ENCODE measurements at places on chromosomes 16 and 17. TPM values are rescaled to one million over a fixed set of nuclear protein-coding genes. Genes with fewer than 3 reads are reported as not detected.
A peak's percentile ranks its signal among the peaks of the same experiment; 100 is the strongest.

DNA sequence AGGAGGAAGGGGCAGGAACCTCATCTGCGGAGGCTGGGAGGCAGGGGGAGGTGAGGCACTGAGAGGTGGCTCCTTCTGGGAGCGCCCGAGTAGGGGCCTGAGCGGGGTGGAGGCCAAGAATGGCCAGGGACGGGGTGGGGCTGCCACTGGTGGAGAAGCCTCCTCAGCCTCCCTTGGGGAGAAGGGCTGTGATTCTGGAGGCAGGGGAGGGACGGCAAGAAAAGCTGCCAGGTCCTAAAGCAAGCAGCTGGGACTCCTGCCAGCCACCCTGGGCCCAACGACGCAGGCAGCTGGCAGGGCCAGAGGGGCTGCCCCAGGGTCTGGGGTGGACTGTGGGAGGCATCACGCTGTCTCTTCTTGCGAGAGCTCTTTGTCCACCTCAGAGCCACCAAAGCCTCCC, 12.7 kb upstream of the MLKL start:
- DNase-seq = no peak

- DNase-seq = no peak
These were observed 27.3 kb downstream of the GAS7 start for GRCh38 chr17:10171122-10171571.

GRCh38 chr17:42185621-42185930, 324 bp upstream of the HCRT start:
- no peak for DNase-seq

- no peak for DNase-seq
These were observed 9.0 kb downstream of the TMEM92 start for GRCh38 chr17:50283246-50283645.

DNA sequence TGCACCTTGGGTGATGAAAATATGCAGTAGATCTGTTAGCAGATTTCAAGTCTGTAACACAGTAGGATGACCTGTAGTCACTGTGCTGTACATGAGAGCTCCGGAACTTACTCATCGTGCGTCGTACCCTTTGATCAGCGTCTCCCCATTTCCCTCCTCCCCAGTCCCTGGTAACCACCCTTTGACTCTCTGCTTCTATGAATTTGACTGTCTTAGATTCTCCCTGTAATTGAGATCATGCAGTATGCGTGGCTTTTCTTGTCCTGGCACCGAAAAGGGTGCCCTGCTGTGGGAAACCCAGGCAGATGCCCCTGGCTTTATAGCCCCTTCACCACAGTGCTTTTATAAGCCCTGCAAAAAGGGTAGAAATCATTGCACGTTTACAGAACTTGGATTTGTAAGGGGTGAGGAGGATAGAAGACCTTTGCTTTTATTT, 20.5 kb downstream of the CLEC16A start:
- no peak for DNase-seq

- no peak for DNase-seq
These were observed 2.4 kb downstream of the FXR2 start for GRCh38 chr17:7612294-7612640.

DNA sequence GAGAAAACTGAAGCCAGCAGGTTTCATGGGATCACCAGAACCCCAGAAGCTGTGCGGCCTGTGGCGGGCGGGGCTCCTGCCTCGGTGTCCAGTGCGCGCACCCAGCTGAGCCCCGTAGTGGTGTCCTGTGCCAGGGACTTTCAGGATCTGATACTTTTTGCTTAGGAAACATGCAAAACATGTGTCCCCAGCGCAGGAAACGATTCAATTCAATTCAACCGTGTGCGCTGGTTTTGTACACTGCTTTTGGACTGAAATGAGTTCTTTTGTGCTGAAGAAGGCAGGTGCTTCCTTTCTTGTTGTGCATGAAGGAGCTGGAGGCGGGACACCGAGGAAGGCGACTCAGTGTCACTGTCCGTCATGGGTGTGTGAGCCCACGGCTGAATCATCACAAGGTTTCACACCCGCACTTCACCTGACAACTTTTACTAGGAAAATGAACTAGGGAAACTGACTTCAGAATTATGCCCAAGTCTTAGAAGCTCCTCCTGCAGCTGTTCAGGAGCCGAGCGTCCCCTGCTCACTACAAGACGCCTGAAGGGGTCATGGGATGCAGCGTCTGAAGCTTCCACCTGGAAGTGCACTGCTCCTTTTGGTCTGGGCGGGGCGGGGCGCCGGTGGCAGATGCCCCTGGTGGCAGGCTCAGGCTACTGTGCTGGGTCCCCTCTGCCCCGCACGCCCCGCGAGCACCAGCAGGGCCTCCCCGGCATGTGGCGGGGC, 31.4 kb upstream of the ZNF750 start:
- DNase-seq = no peak

- DNase-seq = peak; percentile 45
These were observed at the start of gene MT1A for GRCh38 chr16:56637814-56638750. Gene MT1A (plus strand): TSS chr16:56638666. CDS start chr16:56638739, 73 bp downstream.

DNA sequence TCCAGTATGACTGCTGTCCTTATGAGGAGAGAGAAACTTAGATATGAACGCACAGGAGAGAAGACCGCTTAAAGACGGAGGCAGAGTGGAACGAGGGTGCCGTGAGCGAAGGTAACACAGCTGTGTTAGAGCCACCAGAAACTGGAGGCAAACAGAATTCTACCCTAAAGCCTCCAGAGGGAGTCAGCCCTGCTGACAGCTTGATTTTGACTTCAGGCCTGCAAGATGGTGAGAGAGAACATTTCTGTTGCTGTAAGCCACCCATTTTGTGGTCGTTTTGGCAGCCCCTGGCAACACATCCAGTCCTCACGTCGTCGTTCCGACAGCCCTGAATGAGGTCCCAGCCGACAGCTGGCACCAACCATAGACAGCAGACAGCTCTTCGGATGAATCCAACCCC, 2.8 kb upstream of the SPATA2L start:
- no peak for DNase-seq

GRCh38 chr16:85850344-85850880, 48.5 kb upstream of the IRF8 start:
- DNase-seq = peak; percentile 67

GRCh38 chr17:80195671-80196529, 24.2 kb downstream of the SGSH start:
- no peak for DNase-seq

DNA sequence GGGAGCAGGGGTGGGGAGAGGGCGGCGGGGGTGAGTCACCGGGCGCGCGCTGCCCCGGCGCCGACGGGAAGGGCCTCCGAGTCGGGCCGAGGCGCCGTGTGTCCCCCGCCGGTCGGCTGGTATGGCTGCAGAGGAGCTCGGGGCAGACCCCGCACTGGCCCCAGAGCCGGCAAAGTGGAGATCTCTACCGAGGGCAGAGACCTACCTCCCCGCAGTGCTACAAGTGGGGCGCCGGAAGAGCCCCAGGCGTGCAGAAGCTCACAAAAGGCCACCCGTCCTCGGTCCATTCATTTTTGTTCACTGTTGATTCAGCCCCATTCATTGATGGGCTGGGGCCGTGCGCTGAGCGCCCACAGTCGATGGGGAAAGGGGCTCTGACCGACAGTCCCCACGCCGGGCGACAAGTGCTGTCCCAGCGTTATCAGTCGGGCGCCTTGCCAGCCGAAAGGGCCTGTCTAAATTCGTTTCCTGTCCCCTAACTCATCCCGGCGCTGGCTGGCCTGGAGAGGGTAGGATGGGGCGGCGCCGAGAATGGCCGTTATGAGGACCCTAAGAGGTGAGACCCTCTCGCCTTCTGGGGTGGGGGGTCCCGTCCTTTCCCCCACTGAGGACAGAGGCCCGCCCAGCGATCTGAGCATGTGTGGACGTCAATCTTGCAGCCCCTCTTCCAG, 709 bp upstream of the ENO3 start:
- DNase-seq = no peak

- DNase-seq = no peak
These were observed 4.2 kb downstream of the CORO6 start for GRCh38 chr17:29618272-29619065.

DNA sequence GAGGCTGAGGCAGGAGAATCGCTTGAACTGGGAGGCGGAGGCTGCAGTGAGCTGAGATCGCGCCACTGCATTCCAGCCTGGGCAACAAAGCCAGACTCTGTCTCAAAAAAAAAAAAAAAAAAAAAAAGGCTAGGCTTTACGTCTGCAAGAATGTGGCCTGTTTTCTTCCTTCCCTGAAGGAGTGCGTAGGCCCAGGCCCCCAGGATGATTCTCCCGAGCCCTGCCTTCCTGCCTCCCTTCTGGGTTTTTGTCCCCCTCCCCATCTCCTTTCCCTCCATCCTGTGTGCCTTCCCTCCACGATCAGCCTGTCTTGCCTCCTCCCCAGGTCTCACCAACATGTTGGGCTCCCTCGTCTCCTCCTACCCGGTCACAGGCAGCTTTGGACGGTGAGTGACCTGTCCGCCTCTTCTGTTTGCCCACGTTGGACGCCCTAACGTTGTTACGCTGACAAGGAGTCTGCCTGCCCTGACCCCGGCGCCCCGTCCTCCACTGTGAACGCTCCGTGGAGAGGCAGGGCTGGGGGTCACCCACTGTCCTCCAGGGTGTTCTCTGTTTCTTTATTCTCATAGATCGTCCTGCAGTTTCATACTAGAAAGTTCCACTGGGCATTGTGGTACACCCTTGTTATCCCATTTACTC, 15.7 kb upstream of the RNF213 start:
- DNase-seq = no peak

DNA sequence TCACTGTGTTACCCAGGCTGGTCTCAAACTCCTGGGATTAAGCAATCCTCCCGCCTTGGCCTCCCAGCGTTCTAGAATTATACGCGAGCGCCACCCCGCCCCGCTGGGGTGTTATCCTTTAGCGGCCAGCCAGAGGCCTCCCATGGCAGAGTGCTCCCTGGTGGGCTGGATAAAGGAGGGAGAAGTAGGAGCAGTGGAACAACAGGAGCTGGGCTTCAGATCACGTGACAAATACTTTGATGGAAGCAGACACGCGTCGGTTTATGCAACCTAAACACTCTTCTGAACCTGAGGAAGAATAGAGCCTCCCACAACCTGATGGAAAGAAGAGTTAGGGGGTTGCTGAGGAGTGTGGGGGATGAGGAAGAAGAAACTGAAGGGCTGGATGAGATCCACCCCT, 2114.0 kb downstream of the TP53TG3F start:
- DNase-seq = no peak

- no peak for DNase-seq
These were observed 13.1 kb downstream of the FOXN1 start for GRCh38 chr17:28519236-28519635.

DNA sequence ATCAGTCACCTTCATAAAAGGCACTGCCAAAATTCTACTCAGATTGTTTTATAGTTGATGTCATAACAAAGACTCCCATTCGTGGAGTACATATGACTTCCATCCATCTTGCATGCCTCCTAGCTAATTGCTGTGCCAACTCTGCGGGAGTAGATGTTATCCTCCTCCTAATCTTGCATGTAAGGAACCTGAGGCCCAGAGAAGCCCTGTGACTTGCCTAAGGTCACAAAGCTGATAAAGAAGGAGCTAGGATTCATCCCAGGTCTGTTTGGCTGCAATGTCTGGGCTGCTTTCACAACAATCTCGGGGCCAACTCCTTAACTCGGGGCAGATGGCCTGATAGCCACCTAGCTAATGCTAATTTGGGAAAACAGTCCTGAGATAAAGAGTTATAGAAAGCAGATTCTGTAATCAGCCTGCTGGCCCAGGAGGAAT, 87.3 kb downstream of the YPEL2 start:
- DNase-seq = no peak

DNA sequence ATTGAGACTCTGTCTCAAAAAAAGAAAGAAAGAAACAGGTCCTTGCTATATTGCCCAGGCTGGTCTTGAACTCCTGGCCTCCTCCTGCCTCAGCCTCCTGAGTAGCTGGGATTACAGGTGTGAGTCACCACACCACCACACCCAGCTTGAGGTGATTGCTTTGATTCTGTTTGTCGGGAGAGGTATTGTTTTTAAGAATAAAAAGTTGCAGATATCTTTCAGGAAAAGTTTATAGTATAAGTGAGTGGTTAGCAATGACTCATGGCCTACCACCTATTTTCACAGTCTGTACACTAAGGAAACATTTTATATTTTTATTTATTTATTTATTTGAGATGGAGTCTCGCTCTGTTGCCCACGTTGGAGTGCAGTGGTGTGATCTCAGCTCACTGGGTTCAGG, 45.0 kb downstream of the RHOT1 start:
- no peak for DNase-seq

DNA sequence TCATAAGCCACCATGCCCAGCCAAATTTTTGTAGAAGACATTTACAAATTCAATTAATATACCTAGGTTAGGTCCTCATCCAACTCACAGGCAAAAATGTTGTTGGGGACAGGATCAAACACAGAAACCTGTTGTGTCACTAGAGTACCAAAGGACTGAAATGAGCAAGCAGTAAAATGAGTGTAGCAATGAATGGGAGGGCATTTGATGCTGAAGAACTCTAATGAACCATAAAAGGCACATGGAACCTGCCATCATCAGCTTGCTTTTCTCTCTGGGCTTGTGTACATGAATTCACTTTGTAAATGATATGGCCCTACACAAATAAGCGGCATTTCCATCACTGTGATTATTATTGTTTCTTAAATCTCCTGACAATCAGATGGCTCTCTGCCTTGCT, 17.8 kb downstream of the USP31 start:
- no peak for DNase-seq

DNA sequence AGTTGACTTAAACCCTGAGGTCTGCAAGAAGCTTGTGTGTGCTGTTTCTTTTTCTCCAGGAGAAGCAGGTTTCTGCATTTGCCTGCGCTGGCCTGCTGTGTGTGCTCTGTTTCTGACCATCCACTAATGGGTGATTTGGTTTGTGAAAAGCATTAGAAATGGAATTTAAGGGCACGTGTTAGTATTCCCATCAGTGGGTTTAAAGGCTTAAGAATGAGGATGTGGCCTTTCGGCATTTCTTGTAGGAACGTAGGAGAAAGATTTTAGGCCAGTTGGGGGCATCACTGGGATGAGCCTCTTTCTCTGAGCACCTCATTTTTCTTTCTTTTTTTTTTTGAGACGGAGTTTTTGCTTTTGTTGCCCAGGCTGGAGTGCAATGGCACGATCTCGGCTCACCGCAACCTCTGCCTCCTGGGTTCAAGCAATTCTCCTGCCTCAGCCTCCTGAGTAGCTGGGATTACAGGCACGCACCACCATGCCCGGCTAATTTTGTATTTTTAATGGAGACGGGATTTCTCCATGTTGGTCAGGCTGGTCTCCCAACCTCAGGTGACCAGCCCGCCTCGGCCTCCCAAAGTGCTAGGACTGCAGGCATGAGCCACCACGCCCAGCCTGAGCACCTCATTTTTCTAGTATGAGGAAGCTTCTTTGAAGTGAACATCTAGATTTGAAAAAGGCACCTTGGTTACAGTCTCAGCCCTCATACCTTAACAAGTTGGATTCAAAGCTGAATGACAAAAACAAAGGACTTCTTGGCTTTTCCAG, 110.3 kb downstream of the BANP start:
- no peak for DNase-seq

DNA sequence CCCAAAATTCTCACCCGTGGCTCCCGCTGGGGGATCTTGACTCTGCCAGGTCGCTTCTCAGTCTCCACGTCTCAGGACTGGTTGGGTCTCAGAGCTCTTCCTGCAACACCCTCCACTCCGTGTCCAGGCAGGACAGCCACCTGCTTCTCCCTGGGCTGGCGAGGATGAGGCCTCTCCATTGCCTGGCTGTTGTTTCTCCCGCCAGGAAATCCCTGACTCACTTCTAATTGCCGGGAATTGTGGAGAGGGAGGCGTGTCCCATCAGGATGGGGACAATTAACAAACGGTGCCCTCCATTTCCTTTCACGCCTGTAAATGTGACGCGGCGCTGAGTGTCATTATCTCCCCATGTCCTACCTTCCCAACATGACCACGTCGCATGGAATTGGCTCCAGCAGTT, 204.5 kb downstream of the RBFOX3 start:
- no peak for DNase-seq

The KRT32 gene
- not detected for polyA plus RNA-seq

The GPR142 gene
- 0.97 TPM for polyA plus RNA-seq

The KRT36 gene
- 0.03 TPM for polyA plus RNA-seq

The SOX15 gene
- 2.0 TPM for polyA plus RNA-seq
